ENCODE measurements at places on chromosomes 7 and 10.
A peak's percentile ranks its signal among the peaks of the same experiment; 100 is the strongest.

DNA sequence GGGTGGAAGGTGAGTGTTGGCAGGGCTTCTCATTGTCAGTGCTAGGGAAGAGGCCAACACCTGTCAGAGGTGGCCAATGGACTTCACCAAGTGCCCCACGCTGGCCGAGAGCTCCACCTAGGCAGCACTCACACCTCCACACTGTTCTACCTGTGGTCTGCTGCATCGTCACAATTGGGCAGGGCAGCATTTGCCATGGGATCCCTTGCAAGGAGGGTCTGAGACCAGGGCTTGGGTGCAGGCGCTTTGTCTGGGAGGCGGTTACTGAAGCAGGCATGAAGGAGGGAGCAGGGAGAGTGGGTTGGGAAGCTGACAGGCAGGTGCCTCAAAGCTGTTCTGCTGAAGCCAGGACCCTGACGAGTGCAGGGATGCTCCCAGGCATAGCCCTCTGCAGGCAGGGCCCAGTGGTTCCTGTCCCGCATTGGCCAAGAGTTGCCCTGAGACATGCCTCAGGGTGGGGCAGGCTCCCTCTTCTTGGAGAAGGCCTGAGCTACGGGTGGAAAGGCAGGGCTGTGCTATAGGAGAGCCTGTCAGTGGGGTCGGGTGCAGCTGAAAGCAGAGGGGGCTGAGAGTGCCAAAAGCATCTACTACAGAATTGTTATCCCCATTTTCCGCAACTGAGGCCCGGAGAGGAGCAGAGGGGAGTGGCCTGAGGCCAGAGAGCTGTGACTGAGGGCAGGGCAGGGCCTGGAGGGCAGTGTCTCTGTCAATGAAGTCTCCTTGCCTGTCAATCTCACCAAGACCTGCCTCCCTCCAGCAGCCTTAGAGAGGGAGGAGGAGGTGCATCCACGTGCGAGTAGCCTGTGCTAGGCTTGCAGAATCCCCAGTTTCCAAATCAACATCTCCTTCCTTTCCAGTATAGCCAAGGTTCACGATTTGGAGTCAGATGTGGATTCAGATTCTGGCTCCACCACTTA lies 4.0 kb downstream of the RBP3 start:
- DNase-seq, result no peak

GRCh38 chr7:115851291-115851690 lies 179.3 kb downstream of the TFEC start:
- DNase-seq, result peak; percentile 22

DNA sequence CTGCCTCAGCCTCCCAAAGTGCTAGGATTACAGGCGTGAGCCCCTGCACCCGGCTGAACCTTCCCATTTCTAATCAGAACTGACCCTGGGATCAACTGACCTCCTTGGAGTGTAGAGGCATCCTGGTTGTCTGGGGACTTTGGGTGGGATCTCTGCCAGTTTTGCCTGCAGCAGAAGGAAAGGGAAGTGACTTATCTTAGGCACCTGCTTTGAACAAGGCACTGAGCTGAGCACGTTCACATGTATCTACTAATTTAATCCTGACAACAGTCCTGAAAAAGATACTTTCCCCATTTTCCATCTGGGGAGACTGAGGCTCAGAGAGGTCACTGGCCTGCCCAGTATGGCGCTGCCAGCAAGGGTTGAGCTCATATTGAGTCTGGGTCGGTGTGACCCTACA lies 153.4 kb downstream of the CUX1 start:
- DNase-seq, result no peak

- no peak for DNase-seq
These were observed 206.5 kb downstream of the SORCS1 start for GRCh38 chr10:106957823-106958588.

DNA sequence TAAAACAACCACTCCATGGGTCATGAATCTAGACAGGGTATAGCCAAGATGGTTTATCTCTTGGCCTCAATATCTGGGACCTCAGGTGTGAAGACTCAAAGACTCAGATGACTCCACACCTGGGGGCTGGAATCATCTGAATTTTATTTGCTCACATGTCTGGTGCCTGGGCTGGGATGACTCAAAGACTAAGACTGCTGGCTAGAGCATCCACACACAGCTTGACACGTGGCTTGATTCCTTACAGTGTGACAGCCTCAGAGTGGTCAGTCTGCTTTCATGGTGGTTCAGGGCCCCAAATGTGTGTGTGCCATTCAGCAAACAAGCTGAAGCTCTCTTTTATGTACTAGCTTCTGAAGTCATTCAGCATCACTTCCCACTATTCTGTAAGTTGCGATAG lies 333.7 kb downstream of the RNLS start:
- no peak for DNase-seq

GRCh38 chr7:130490888-130491804 lies 739 bp upstream of the MEST start:
- DNase-seq, result no peak

- DNase-seq, result no peak
These were observed 32.3 kb downstream of the CALD1 start for GRCh38 chr7:134811765-134812164.

DNA sequence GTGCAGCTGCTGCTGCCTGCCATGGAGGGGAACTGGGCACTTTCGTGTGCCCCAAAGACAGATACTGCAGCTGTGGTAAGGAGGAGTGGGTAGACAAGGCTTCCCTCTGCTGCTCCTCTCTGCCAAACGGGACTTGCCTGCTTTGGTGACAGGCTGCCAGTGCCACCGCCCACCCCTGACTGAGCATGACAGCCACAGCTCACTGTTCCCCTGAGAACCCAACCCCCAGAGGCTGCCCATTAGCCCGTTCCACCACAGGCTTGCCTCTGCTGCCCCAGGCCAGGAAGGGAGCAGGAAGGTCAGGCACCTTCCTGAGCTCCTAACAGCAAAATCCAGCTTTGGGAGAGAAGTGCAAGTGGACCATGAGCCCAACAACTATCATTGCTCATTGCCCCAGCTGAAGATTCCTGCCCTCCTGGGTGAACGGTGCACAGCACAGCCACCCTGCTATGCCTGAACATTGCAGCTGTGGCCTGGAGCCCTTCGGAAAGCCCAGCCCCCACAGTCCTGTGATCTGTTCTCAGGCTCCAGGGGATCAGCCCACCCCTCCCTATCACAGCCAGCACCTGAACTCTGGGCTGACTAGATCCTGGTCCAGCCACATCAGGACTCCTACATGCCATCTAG lies 58.7 kb upstream of the ANTXRL start:
- DNase-seq, result no peak

- DNase-seq, result peak; percentile 47
These were observed 80.6 kb downstream of the ETV1 start for GRCh38 chr7:13908667-13909397.

DNA sequence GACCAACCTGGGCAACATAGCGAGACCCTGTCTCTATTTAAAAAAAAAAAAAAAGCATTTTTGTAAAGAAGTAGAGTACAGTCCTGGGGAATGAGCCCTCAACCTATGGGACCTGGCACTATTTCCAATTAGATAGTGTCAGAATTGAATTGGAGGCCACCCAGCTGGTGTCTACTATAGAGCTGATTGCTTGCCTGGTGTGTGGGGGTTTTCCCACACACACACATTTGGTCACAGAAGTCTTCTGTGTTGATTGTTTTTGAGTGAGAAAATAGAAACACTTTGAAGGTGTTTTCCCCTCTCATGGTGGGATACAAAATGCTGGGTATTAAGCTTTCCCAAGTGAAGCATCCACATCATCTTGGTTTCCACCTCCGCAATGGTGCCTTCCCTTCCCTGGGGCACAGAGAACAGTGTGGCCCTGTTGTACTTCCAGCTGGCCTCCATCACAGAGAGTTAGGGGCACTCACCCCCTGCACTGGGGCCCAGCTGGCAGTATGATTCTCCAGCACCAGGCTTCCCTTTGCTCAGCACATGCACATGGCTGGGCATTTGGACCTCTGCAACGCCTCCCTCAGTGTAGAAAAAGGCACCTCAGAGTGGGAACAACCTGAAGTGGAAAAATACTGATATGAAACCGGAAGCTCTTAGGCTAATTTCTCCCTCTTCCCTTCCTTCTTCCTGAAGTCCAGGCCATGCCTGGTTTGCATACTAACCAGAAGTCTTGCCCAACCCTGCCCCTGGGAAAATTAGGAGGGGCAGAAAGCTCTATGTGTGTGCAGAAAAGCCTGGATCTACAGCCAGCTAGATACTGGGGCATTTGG lies 10.7 kb upstream of the NFKB2 start:
- no peak for DNase-seq

DNA sequence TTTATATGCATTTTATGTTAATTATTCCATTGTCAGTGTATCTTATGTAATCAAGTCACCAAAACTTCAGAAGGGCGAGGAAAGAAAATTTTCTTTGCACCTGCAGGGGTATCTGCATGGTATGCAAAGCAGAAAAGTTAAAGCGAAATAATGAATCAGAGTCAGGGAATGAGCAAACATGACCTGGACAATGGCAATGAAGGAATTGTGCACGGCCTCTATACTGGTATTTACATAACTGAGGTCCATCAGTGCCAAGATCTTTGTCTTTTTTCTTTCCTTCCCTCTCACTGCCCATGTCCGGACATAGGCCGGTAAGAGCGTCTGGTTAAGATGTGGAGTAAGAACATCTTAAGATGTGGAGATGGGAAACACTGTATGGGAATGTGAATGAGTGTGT lies 14.4 kb upstream of the AKR1C3 start:
- no peak for DNase-seq

DNA sequence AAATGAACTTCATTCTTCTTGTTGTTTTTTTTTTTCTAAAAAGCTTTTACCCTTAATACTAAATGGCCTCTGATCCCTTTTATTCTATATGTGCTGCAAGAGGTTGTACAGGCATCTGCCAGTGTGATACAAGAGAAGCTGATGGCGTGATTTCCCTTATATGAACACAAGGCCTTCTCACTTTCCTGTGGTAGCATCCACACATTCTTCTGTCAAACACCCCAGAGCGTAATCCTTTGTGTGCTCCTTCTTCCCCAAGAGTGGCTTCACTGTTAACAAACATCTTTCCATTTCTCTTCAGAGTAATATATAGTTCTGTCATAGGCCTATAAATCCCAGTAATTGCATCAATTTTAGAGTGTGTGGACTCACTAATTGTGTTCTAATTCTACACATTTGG lies 86.3 kb upstream of the CAPZA2 start:
- DNase-seq, result no peak

DNA sequence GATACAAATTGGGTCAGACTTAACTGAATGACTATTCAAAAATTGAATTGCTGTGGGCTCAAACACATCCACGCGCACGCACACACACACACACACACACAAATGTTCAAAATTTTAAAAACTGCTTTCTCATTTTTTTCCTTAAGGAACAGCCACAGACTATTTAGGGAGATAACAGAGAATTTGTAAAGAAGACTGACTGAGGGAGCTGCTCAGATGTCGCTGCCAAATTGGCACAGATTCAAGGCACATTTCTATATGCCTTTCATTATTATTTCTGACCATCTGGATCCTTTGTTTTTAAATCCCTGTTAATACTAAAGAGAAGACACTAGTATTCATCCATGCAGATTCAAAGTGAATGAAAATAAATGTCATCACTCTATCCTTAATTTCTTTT lies 154.8 kb downstream of the DGKB start:
- no peak for DNase-seq

DNA sequence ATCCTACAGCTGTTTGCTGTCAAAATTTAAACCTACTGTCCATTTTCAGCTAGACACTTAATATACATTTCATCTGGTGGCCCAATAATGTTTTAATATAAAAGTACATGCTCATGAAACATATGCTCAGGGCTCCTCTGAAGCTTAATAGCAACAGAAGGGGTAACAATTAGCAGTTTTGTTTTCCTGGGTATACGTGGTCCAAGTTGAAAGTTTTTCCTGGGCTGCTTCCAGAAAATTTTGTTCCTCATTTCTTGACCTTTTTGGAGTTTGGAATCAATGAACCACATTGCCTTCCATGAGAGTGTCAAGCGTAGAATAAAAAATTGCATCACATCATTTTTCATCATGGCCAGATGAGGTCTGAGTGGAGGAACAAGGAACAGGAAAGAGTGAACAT lies 537.3 kb upstream of the MGMT start:
- no peak for DNase-seq

GRCh38 chr10:28020993-28021982 lies 22.4 kb upstream of the ODAD2 start:
- no peak for DNase-seq

DNA sequence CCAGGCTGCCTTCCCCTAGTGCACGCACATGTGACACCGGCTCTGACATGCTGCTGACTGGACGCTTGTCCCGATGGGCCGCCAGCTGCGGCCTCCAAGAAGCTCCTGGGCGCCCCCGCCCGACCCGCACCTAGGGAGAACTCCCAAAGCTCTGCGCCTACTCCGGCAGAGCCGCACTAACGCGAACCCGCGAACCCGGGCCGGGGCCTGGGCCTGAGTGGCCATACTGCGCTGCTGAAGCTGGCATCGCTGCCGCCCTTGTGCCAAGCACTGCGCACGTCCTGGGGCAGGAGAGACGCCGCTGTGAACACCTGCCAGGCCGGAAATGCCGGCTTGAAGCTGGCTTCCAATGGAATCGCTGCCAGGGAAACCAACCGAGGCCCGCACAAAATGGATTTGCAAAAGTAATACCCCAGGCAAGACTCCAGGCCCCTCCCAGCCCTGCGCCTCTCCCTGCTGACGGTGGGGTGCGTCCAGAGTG lies 85.1 kb downstream of the WASHC2A start:
- DNase-seq, result no peak

DNA sequence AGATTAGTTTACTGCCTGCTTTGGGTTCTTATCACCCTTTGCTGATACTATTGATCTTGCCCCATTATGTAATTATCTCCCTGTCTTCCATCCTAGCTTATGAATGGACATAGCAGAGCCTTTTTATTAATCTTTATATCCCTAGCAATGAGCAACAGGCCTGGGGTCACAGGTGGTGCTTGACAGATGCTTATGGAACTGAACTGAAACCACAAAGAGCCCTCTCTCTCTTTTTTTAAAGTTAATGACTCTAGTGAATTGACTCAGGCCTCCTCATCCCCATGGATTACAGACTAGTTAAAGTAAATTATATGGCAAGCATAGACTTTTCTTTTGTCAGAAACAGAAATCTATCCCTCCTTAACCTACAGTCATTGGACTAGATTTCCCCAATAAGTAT lies 265.2 kb downstream of the PHTF2 start:
- DNase-seq, result no peak

- DNase-seq, result no peak
These were observed 517.5 kb downstream of the DNAJB6 start for GRCh38 chr7:157854066-157854891.

GRCh38 chr7:113562242-113562641 lies 356.6 kb downstream of the PPP1R3A start:
- DNase-seq, result no peak

DNA sequence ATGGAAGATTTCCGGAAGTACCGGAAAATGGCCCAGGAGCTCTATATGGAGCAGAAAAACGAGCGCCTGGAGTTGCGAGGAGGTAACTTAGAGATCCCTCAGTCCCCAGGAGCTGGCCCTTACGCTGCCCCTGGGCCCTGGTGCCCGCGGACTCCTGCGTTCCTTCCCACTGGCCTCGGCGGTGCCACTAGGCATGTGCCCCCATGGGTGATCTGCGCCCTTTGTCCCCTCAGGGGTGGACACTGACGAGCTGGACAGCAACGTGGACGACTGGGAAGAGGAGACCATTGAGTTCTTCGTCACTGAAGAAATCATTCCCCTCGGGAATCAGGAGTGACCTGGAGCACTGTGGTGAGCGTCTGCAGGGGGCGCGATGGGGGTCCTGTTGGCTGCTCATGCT lies 24.2 kb upstream of the CHST12 start:
- no peak for DNase-seq

All from CD4-positive, alpha-beta T cell treated with Interleukin-15 for 4 hours (primary cell).